Glutamatergic neuron (in vitro differentiated cells): ENCODE measurements at places on chromosomes 11 and 22. TPM values are rescaled to one million over a fixed set of nuclear protein-coding genes. Genes with fewer than 3 reads are reported as not detected.
A peak's percentile ranks its signal among the peaks of the same experiment; 100 is the strongest.

SNX32 gene
- total RNA-seq = 14.7 TPM

PAAF1 gene
- 24.6 TPM for total RNA-seq

DEPDC7 gene
- total RNA-seq = 28.7 TPM

C11orf52 gene
- total RNA-seq = not detected

ST14 gene
- 0.12 TPM for total RNA-seq

NXPE4 gene
- not detected for total RNA-seq

SNX15 gene
- 40.4 TPM for total RNA-seq

OR51E2 gene
- not detected for total RNA-seq

GRCh38 chr11:82899957-82900276 lies 313 bp downstream of the PRCP start:
- no peak for DNase-seq

DNA sequence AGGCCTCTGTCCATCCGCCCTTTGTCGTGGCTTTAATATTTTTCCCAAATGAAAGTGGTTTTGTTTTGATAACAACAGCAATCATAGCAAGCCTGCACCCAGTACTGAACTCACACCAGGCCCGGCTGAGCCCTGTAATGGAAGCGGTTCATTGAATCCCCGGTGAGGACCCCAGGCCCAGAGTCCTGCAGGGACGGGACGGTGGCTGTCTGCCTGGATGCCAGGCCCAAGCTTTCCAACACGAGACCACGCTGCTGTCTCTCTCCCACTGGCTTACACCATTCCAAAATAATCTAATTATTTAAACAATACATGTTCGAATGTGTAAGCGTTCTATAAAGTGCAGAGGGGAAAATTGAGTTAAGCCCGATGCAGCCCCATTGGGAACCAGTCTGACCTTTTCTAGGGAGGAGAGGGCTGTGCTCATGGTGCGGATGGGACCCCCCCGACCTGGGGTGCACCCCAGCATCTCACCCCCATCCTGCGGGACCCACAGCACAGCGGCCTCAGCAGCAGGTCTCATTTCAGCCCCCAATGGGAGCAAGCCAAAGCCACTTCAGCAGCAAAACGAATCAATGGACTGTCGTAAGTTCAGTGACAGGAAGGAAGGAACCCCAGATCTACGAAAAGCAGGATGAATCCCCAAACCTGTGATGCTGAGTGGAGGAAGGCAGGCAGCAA lies 1046.9 kb downstream of the BRD1 start:
- DNase-seq = no peak

DNA sequence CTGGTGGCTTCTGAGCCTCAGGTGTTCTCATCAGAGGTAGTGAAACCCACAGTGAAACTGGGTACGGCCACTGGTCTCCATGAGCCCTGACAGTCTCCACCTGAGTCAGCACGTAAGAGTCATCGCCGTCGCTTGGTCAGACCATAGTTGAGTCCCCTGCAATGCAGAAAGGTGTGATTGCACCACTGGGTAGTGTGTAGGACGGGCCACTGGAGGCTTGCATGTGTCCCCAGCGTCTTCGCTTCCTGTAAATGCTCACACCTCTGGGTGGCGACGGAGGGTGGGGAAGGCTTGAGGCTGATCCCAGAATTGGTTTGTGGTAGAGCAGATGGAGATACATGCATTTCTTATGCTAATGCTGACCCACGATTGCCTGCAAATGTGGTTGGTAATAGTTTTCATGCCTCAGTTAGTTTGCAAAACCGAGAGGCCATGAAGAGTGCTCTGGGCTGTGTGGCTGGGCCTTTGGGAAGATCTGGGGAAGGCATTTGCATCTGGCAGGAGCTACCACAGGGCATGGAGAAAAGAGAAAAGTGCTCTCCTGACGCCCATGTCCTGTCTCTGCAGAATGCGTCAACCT lies 26.5 kb downstream of the CTTN start:
- DNase-seq = no peak

- DNase-seq = peak; percentile 90
Observed at GRCh38 chr11:58675334-58676155, 53.1 kb downstream of the CNTF start.

GRCh38 chr22:49728570-49729271 lies 99.0 kb downstream of the BRD1 start:
- no peak for DNase-seq

- DNase-seq = no peak
Observed at GRCh38 chr11:64339754-64340408, at the start of gene CCDC88B. Gene CCDC88B (plus strand): TSS chr11:64340204. CDS start chr11:64340267, 63 bp downstream.

DNA sequence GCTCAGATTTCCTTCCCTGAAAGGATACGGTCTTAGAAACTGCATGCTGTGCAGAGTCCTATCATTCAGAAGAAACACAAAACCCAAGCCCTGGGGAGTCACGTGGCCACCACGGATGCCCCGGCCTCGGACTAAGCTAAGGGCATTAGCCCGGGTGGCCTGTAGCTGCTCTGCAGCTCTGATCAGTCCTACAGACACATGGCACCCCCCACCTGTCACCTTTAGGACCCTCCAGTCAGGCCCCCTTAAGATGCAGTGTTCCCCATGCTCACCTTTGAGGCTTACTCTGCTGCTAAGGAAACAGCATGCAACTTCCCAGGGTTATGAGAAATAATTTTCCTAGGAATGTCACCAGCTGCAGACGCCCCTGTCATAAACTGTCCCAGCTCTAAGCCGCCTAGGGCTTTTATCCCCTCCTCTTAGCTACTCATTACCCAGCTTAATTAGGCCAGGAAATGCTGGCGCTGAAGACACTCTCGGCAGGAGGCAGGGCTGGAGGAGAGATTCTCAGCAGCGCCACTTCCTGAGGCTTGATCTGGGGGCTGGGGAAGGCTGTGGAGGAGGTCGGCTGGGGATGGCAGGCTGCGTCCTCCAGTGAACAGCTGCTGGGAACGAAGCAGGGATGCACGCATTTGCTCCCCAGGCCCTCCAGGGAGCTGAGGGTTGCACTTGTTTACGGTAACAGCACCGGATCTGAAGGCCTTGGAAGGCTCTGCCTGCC lies 47.2 kb upstream of the ADA2 start:
- peak; percentile 89 for DNase-seq
